ENCODE measurements at places on chromosomes 3 and 15.

GRCh38 chr15:25175033-25175788 is 220.4 kb downstream of the SNRPN start:
- DNase-seq: no peak

- no peak for DNase-seq
Observed at GRCh38 chr3:30680789-30681648, 74.6 kb downstream of the TGFBR2 start.

DNA sequence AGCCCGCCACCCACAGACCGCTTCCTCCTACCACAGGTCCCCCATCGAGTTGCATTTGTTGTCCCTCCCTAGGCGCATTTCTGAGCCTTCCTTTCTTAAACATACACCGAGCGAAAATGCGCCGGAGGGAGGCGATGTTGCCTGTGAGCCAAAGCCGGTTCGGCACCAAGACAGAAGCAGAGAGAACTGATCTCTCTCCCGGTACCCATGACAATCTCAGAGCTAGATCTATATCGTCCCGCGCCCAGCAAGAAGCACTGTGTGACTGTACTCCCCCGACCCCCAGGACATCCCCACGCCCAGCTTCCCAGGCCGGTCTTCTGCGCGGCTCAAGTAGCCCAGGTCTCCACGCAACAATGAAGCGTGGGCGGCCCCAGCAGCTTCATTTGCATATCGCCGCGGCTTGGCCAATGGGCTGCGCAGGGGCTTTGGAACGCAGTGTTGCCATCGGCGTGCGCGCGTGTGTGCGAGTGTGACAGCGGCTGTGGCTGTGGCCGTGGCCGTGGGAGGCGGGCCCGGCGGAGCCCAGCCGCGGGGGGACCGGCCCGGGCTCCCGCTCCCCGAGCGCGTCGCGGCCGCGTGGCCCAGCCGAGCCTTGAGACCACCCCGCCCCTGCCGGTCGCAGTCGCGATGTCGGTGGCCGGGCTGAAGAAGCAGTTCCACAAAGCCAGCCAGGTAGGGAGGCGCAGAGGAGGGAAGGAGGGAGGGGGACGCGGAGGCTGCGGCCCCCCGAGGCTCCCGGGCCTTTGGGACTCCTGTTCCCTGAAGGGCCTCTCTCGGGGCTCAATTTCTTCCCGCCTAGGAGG is at the start of gene SH3GL3:
Gene SH3GL3, plus strand, starts transcription at position 438 of the 806 bp plus-strand sequence. Its CDS starts 193 bp downstream, at position 631.
- peak; percentile 79 for DNase-seq

GRCh38 chr3:82033186-82033585 is 271.7 kb upstream of the GBE1 start:
- no peak for DNase-seq

DNA sequence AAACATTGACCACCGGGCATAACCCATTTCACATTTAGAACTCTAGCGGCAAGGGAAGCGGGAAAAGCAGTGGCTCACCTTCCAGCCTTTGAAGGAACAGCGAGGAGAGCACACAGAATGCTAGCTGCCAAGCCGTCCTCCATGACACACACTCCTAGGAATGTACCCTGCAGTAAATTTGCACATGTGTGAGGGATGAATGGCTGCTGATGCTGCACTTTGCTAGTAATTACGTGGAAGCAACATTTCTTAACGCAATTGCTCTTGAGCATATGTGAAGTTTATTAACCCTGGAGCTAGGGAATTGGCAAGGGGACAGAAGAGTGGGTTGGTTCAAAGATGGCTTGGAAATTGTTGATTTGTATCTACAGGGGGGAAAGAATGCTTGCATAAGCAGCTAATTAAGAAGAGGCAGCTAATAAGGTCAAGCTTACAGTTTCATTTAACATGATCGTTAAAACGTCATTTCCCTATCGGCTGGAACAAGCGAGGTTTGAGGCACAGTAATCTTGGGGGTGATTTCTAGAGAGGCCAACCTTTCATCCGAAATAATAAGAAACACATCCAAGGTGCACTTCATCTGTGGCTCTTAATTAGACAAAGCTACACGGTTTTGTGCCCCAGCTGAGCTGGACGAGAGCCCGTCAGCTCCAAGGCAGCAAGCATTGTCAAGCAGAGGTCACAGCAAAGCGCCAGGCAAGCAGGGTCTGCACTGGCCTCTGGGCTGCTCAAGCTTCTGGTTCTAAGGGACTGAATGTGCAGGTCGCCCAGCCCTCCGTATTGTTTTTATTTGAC is 123.4 kb downstream of the CHSY1 start:
- no peak for DNase-seq

DNA sequence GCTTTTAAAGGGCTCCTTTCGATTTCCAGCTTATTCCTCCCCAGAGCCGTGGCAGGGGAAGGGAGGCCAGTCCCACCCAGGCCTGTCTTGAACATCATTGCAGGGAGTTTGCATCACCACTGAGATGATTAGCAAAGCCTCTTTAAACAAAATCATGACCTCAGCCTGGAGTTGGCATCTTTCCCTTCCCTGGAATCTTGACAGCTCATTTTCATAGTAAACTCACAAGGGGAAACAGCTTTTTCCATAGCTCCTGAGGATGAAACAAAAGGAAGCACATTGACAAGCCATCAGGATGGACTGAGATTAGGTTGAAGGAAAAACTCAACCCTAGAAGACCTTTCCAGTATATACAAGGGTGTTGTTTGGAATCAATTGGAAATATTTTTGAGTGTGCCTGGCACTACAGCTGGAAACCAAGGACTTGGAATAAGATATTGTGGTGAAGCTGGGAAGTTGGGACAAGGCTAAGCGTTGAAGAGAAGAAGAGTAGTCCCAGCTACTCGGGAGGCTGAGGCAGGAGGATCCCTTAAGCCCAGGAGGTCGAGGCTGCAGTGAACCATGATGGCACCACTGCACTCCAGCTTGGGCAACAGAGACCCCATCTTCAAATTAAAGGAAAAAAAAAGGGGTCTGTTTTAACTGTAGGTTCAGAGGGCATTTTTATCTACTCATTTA is 3.1 kb upstream of the LARP6 start:
- no peak for DNase-seq

GRCh38 chr3:13014755-13015285 is 58.4 kb downstream of the IQSEC1 start:
- no peak for DNase-seq

DNA sequence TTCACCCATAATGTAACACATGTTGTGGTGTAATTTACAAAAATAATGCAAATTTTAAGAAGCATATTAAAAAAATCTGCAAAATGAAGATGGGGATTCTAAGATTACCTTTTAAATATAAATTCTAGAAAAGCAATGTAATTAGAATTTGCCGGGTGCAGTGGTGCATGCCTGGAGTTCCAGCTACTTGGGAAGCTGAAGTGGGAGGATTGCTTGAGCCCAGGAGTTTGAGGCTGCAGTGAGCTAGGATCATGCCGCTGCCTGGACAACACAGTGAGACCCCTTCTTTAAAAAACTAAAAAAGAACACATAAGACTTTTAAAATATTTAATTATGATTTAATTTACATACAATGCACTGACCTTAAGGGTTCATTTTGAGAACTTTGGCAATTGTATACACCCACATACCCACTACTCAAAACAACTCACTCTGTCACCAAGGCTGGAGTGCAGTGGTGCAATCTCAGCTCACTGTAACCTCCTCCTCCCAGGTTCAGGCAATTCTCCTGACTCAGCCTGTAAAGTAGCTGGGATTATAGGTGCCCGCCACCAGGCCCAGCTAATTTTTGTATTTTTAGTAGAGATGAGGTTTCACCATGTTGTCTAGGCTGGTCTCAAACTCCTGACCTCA is 134.0 kb upstream of the TBL1XR1 start:
- DNase-seq: no peak

DNA sequence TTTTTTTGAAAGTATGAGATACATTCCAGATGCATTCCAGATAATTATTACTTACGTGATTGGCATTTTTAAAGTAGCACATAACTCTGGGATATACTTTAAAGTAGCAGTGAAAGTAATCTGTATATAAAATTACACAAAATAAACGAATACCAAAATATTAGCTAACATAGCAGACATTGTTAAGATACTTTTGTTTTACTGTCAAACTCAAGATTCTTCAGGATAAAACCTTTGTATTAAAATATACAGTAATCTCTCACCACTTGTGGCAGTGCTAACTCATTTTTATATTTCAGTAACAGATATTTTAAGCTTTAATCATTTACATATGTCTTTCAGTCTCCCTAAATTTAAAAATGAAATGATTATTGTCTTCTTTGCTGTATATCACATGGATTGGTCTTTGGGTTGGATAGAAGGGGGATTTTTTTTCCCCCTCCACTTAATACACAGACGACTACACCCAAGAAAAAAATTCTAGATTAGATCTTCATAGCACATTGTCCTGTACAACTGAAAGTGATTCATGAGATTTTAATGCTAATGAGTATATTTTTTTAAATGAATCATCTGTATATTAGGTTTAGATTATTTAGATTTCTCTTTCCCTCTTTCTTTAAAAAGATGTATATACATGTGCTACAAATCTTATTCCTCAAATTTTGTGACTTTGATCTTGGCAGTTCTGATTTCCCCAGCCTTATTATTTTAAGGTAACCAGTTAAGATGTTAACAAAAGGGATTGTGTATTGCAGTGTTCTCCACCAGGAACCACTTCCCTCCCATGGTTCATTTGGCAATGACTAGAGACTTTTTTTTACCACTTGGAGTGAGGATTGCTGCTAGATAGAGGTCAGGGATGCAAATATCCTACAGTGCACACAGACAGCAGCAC is 24.5 kb upstream of the EBLN2 start:
- DNase-seq: no peak

DNA sequence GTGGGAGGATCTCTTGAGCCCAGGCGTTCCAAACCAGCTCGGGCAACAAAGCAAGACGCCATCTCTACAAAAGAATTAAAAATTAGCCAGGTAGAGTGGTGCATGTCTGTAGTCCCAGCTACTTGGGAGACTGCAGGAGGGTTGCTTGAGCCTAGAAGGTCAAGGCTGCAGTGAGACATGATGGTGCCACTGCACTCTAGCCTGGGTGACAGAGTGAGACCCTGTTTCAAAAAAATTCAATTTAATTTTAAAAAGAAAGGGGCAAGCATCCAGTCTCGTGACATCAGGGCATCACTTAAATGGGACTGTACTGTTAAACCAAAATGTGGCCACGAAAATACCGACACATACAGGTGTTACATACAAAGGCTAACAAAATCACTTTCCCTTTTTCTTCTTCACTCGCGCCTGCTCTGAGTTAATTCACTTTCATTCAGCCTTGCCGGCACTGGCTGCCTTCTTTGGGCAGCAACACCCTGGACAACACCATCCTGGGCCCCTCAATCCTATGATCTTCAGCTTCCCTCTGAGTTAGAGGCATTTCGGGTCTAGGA is 121.7 kb downstream of the LIPC start:
- no peak for DNase-seq

GRCh38 chr15:85010071-85010385 is 28.4 kb downstream of the PDE8A start:
- no peak for DNase-seq

GRCh38 chr3:13705051-13705450 is 156.1 kb downstream of the FBLN2 start:
- no peak for DNase-seq

DNA sequence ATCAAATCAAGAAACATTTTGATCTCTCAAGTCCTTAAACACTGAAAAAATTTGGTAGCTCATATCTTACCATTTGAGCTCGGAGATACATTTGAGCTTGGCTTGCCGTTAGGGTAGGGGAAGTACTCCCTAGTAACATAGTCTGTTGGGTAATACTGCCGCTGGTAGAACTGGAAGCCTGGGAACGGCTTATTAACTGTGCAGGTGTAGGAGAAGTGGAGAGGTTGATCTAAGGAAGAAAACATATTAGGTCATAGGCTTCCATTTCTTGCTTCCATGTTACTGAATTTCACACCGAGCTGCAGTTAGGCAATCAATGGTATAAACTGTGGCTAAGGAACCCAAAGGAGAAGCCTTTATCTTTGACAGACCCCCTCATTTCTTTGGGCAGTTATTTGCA is 32.5 kb downstream of the PHC3 start:
- DNase-seq: no peak

GRCh38 chr15:78040653-78041244 is 36.8 kb downstream of the TBC1D2B start:
- no peak for DNase-seq

- no peak for DNase-seq
Observed at GRCh38 chr15:85494048-85494777, 113.8 kb downstream of the AKAP13 start.

DNA sequence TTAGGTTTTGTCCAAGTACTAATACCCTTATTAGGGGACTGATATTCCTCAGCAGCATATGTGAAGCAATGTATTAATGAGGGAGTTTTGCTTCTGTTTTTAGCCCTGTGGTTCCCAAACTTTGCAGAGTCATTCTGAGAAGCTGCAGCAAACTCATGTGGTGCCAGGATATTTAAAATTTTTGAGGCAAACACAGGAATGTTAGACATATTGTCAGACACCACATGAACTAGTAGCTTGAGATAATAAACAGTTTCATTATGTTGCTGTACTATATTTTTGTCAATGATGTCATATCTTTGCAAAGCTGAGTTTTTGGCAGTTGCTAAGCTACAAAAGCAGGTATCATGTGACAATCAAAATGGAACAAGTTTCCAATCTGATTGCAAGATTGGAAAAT is 36.6 kb downstream of the ATP6V1A start:
- DNase-seq: no peak

GRCh38 chr3:149390772-149391212 is 13.3 kb upstream of the TM4SF1 start:
- DNase-seq: no peak

DNA sequence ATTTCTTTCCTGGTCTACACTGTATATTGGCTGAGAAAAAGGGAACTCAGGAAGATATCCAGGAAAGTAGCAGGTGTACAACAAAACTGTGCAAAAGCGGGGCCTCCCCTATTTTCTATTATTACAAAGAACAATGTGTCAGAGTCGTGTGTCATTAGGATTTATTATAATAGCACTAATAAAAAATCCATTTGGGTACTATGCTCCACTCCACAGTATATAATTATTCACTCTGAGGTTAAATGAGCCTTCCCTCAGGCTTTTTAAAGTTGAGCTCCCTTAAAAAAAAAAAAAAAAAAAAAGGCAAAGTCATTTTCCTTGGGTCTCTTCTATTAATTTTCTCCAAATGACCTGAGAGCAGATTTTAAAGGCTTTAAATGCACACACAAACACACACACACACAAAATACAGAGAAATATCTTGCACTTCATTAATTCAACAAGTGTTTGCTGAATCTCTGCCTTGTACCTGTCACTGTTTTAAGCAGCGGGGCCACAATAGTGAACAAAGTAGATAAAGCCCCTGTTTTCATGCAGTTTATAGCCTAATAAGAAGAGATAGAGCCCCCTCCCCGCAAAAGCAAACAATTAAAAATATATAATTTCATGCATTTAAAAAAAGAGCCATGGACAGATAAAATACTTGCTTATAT is 1.3 kb upstream of the DPP8 start:
- no peak for DNase-seq

GRCh38 chr3:130699765-130700164 is 46.9 kb downstream of the PIK3R4 start:
- DNase-seq: no peak

- DNase-seq: no peak
Observed at GRCh38 chr3:162111861-162112260, 615.3 kb downstream of the OTOL1 start.
